ENCODE measurements at places on chromosomes 16 and 17. TPM values are rescaled to one million over a fixed set of nuclear protein-coding genes. Genes with fewer than 3 reads are reported as not detected.
A peak's percentile ranks its signal among the peaks of the same experiment; 100 is the strongest.

Gene SCNN1B
- total RNA-seq: 4.2 TPM

Gene PPL
- total RNA-seq: 74.8 TPM

Gene HS3ST6
- not detected for total RNA-seq

Gene TMC5
- total RNA-seq: 0.42 TPM

Gene SOCS3
- 1,139 TPM for total RNA-seq

Gene ATP6V0A1
- total RNA-seq: 64.3 TPM

Gene CCDC154
- total RNA-seq: not detected

Gene TNFRSF13B
- total RNA-seq: not detected

Gene GP1BA
- not detected for total RNA-seq

DNA sequence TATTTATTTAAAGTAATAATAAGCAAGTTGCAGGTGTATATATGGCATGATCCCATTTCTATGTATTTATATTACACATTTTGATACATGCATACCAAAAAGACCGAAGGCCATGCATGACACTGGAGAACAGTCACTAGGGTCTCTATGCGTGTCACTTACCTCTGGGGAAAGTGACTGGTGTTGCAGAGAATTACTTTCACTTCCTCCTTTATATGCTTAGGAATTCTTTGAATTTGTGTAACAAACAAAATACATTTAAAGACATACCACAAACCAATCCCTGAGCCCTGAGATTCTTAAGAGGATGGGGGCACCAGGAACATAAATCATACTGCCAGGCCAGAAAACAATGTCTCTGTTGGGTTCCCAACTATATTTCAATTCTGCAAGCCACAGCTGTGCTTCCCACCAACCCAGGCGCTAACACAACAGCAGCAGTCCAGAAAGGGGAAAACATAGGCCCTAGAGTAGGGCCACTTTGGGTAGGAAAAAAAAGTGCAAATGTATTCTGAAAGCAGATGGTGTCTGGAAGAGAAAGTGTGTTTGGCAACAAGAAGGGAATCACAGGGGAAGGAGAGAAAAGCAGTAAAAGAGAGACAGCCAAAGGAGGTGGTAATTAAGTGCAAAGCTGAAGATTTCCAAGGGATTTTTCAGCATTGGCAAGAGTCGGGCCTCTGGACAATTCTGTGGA is 24.5 kb upstream of the HYDIN start:
- no peak for DNase-seq

GRCh38 chr16:27445502-27446175 is 43.7 kb downstream of the IL21R start:
- no peak for DNase-seq

DNA sequence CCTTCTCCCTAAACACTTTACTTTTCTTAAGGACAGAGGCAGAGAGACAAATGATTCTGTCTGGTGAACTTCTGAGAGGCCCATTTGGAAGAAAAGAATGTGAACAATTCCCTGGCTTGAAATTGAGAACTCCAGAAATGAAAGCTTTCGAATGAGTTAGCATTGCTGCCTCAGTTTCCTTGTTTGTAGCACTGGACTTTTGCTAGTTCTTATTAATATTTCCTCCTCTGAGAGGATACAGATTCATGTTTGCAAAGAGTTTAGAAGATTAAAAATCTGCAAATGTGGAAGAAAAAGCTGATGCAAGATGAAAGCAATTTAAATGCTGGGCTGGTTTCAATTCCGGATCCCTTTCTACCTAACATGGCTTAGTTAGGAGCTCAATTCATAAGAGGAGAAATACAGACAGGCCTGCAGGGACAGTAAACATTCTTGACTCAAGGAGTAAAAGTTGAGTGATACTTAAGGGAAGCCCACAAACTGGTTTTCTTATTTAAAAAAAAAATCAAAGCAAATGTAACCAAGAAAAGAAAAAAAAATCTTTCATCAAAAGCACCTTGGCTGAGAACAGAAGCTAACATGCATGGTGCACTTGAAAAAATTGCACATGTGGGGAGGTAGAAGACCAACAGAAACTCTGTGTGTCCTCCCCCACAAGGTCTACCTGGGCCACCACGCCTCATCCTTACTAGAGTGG is 27.1 kb downstream of the HNF1B start:
- no peak for DNase-seq

GRCh38 chr16:68257251-68257905 is 6.9 kb upstream of the SLC7A6 start:
- DNase-seq: no peak

DNA sequence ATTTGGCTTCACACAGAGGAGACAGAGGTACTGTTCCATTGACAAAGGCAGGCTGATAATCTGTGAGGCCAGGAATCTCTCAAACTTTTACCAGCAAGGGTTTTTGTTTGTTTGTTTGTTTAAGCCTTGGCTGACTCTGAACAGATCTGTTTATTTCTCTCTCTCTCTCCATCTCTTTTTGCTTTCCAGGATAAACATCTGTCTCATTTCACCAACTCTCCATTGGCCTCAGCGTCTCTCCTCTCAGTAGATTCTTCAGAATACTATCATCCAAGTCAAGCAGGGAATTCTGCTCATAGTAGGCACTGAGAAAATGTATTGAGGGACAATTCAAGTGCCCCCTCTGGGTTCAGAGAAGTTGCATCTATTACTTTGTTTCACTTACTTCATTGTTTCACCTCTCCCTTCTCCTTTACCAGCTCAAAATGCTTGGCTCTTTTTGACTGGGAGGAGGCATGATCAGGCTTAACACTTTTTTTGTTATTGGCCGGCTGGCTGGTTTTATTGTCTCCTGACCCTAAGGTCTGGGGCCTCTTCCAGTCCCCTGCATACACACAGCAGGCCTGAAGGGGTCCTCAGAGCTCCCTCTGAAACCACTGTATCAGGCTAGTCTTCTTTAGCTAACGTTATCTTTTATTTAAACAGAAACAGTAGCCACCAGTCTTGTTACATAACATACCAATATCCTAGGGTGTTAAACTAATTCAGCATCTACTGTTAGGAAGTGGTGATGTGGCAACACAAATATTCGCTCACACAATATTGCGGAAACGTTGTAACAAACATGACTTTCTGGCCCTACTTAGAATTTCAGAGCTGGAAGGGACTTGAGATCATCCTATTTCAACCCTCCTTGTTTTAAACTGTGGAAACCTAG is 2.0 kb upstream of the YPEL2 start:
- no peak for DNase-seq

GRCh38 chr17:65820306-65820705 is 258.9 kb upstream of the AXIN2 start:
- DNase-seq: no peak

DNA sequence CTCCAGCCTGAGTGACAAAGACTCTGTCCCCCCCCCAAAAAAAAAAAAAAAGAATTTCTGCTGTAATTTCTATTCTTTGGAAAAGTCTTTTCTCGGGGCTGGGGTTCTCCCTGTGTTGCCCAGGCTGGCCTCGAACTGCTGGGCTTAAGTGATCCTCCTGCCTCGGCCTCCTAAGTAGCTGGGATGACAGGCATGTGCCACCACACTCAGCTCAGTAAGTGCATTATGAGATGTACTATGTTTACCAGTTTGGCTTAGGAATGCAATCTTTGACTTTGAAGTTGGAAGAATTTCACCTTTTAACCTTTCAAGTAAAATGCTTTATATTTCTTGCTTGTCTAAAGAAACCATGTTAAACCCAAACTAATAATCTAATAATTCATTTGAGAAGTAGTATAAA is 28.0 kb upstream of the ADCY7 start:
- DNase-seq: no peak

- no peak for DNase-seq
Measured at GRCh38 chr16:80231888-80232287, 308.9 kb upstream of the DYNLRB2 start.

- no peak for DNase-seq
Measured at GRCh38 chr17:1787301-1787902, 25.5 kb downstream of the SERPINF1 start.

DNA sequence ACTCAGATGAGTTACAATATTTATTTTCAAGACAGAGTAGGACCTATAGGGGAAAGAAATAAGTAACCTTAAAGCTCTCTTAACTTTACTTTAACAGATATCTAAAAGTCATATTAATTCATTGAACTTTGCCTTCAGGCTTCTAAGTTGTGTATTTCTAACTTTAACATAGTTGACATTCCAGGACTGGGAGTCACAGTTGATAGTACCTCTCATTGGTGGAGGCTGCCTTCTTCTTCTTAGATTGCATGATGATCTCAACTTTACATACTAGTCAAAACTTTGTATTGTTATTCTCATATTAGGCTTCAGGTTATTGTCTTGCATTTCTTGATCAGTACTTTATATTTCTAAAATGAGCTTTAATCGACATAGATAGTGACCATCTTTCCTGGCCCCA is 350.1 kb upstream of the KIF2B start:
- no peak for DNase-seq

DNA sequence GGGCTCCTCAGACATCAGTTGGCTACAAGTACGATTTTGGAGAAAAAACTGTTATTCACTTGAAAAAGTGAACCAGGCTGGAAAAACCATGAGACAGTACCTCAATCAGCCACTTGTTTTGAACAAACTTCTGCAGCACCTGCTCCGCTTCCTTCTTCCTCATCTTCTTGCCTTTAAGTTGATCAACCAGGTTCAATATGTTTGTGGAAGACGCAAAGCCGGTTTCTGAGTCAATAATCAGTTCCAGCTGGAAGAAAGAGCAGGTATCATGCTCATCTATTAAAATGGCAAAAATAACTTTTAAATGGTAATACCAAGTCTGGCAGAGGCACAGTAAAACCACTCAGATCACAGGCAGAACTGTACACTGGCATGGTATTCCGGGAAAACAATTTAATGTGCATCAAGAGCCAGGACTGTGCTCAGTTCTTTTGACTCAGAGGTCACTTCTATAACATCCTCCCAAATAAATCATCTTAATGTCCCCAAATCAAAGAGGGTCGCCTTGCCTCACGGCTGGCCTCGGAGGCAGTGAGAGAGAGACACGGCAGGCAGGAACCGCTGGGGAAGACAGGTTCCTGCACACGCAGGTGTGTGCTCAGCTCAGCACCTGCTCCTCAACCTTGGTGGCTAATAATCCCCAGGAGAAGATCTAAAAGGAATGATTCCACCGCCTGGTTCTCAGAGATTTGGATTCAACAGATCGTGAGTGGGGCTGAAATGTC is 29.7 kb downstream of the KDM8 start:
- no peak for DNase-seq

GRCh38 chr17:37024181-37024637 is 75.5 kb downstream of the AATF start:
- DNase-seq: peak; percentile 45

- no peak for DNase-seq
Measured at GRCh38 chr16:67940446-67941089, 3.4 kb downstream of the LCAT start.

GRCh38 chr16:11794996-11795886 is 1.8 kb downstream of the ZC3H7A start:
- DNase-seq: no peak

GRCh38 chr16:79217375-79218011 is 383.0 kb downstream of the MAF start:
- no peak for DNase-seq

- no peak for DNase-seq
Measured at GRCh38 chr16:79532785-79533184, 67.8 kb downstream of the MAF start.

GRCh38 chr16:11743308-11744074 is 834 bp upstream of the TXNDC11 start:
- DNase-seq: no peak

DNA sequence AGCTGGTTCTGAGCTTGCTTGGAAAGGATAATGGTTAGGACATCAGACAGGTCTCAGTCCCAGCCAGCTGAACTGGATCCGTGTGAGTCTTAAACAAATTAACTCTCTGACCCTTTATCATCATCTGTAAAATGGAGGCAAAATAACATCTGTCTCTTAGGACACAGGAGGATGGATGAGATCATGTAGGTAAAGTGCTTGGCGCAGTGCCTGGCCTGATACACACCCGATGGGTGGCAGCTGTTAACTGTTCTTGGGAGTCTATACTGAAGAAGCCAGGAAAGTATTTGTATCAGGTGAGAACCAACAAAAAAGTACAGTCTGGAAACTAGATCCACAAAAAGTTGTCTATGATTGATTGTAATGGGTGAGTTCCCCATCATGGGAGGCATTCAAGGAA is 188.6 kb downstream of the C16orf78 start:
- no peak for DNase-seq

DNA sequence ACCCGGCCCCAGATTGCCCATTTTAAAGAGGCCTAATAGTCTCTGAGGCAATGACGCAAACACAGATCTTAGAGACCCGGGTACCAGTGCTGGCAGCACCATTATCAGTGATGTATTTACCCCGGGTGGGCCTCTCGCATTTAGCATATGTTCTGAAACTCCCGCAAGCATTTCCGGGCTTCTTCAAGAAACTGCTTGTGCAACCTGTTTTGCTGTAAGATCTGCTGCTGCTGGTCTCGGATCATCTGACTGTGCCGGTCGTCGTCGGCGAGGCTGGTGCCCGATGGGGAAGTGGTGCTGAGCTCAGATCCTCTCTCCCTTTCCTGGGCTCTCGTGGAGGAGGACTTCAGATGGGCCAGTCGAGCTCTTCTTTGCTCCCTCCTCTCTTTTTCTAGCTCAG is 12.5 kb downstream of the CEP295NL start:
- no peak for DNase-seq

DNA sequence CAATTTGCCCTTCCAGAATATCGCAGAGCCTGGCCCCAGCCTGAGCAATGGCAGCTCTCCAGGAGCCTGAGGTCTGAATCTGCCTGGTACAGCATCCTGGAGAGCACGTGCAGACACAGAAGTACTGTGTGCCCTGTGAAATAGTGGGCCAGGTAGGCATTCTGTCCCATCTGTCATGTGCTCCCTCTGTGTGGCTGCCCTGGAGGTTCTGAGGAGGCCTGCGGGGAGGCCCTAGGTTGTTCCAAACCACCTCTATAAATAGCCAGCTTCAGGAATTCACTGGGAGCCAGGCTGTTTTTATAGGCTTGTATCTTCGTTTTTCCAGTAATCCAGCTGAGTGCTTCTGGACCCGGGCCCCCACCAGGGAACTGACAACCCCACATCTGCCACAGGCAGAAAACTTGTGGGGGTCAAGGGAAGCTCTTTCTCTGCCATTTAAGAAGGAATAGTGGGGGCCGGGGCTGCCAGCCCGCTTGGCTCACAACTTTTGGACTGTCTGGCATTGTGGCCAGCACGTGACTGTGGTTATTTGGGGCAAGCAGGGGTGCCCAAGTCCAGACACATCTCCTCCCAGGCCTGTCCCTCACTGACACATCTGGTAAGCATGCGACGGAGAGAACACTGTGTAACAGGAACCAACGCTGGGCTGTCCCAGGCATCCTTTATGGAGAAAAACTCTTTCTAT is 356.3 kb upstream of the TNRC6C start:
- no peak for DNase-seq

- no peak for DNase-seq
Measured at GRCh38 chr17:33602981-33603380, 309.9 kb upstream of the ASIC2 start.

Data from esophagus muscularis mucosa (tissue), 4 donors.